ENCODE measurements at places on chromosomes 12 and 14.

GRCh38 chr12:99736760-99737269 is 89.3 kb downstream of the GARIN6 start:
- no peak for ATAC-seq

GRCh38 chr12:71652656-71653055 is 11.0 kb downstream of the ZFC3H1 start:
- no peak for ATAC-seq

DNA sequence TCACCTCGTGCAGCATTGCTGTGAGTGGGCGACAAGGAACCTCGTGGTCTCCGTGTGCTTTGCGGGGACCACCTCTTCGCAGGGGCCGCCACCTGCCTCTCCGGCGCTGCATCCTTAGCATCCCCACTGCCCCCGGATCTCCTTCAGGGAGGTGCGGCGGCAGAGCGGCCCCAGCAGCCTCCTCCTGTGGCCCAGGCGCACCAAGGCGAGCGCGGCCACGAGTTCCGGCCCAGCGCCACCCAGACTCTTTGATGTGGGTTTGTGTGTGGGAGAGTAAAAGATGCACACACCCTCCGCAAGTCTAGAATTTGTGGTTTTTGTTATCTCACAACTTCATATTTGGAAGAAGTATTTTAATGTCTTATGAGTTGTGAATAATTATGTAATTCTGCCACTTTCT is 118.8 kb upstream of the DIO3 start:
- ATAC-seq, result no peak

- ATAC-seq, result peak; percentile 17
Measured at GRCh38 chr12:11827091-11828061, 177.9 kb downstream of the ETV6 start.

DNA sequence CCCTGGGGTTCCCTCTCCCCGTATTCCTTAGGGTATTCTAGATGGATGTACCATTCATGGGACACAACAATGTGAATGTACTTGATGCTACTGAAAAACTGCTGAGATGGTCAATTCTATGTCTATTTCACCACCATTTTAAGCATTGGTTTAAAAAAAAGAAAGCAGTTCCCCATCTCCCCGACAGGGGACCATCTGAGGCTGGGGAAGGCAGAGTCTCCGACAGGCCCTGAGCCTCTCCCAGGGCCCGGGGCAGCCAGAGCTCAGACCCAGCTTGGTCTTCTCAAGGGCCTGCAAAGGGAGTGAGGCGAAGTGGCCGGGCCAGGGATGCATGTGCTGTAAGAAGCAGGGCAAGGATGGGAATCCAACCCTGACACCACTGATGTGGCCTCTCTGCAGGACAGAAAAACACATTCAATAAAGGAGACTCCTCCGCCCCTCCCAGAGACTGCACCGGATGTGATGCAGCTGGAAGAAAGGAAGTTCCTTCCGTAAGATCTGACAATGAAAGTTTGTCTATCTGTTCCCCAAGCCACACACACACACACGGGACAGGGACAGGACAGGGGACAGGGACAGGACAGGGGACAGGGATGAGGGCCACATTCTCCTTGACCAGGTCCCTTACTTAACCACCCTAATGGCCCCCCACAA is 234.1 kb downstream of the BCL11B start:
- no peak for ATAC-seq

GRCh38 chr14:95707327-95707726 is 6.6 kb downstream of the TCL1A start:
- ATAC-seq, result no peak

- ATAC-seq, result no peak
Measured at GRCh38 chr14:67373347-67373746, 13.2 kb downstream of the EIF2S1 start.

GRCh38 chr14:56023661-56024081 is 94.5 kb upstream of the PELI2 start:
- no peak for ATAC-seq

DNA sequence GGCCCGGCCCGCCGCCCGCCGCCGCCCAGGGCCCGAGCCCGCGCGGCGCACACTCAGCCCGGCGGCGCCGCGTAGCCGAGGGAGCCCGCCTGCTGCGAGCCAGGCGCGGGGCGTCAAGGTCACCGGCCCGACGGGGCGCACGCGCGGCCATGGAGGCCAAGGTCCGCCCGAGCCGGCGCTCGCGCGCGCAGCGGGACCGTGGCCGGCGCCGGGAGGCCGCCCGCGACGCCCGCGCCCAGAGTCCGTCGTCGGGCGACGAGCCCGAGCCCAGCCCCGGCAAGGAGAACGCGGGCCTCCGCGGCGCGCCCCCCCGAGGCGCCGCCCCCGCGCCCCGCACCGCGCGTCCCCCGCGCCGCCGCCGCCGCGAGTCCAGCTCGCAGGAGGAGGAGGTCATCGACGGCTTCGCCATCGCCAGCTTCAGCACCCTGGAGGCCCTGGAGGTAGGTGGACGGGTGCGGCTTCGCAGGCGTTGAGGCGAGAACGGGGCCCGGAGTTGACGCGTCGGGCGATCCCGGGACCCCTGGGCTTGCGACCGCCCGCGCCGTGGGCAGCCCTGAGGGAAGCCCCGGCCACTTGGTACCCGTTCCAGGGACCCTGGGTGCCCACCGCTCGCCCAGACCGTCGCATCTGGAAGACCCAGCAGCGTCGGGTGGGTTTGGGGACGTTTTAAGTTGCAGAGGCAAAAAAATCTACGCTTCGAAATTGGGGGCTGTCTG is 629 bp downstream of the FBRSL1 start:
- ATAC-seq, result peak; percentile 0

DNA sequence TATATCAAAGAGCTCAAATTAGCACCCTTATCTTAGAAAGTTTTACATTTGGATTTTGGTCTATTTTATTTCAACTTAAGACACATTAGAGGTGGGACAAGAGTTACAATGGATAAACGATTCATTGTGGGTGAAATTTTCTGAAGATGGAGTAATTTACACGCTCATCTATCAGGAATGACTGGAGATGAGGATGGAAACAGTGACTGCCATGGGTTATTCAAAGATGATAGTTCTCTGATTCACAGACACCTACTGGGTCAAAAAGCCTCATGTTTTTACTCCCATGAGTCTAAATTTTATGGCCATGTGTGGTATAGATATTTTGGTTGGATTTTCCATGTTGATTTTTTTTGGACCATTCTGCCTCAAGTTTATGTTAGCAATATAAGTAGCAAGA is 22.1 kb downstream of the SAMD4A start:
- ATAC-seq, result no peak

DNA sequence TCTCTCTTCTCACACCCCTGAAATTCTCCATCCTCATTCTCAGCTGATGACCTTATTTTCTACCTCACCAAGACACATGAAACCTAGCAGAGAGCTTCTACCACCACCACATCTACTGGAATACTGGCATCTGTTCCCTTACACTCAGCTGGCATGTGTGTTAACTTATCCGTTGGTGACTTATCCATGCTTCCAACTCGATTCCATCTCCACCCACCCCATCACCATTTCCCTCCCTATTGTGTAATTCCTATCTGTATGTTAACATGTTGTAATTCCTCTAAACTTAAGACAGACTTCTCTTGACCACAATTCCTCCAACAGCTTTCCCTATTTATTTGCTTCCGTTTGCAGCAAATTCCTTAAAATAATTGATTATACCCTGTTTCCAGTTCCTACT is 15.4 kb downstream of the C1S start:
- no peak for ATAC-seq

- no peak for ATAC-seq
Measured at GRCh38 chr14:105046891-105047282, 18.3 kb downstream of the GPR132 start.

DNA sequence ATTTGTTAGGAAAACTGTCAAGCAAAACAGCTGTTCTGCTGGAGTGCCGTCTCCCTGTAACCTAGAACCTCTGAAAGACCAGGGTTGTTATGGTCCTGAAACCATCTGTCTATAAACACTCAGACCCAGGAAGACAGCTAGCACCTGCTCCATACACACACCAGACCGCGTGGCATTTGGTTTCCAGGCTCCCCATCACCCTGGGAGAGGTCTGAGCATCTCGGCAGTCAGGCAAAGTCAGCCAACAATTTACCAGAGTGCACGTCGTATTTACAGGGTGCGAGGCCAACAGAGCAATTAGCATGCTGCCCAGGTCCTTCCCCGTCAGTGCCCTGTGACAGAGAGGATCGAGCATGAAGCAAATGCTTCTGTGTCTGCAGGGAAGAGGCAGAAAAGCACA is 272.5 kb downstream of the SLC15A4 start:
- no peak for ATAC-seq

DNA sequence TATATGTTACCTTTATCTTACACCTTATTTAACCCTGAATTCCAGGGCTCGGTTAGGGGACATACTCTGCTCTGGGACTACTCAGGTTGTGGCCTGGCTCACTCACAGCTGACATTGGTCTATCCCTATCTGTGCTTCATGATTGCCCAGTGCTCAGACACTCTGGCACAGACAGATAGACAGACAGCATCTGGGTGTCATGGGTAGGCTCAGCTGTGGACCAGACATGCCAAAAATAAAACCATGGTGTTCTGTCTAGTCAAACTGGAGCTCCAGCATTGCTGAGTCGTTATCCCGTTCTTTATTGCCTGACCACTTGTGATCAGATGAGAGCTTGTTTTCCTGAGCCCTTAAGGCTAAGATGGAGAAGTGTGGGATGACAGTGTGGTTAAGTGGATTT is 29.0 kb downstream of the FBXW8 start:
- no peak for ATAC-seq

DNA sequence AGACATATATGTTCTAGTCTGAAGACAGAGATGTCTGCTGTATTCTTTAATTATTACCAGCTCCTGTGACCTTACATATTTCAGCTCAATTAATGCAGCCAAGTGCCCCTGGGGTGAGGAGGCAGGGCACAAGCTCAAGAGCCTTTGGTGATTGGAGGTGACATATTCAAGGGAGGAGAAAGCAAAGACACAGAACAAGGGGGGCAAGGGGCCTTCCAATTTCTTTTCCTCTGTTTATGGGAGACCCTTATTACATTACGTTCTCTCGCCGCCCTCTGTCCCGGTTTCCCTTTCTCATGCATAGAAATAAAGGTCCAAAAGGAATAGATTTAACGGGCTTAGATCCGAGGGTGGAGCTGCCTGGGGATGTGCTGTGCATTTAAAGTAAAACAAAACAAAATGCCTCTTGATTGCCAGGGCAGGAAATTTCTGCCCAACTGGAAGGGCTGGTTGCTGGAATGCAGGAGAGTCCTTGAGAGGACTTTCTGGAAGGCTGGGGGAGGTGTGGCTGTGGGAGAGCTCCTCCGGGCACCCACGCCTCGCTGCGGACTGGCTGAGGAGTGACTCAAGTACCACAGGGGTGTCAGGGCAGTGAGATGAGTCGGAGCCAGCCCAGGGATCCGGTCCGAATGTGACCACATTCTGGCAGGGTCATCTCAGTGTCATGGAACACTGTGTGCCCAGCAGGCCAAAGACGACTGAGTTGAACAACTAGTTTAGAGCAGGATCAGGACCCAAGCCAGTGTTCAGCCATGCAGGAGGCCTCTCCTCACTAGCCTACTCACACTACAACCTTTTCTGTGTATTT is 32.1 kb upstream of the GSG1 start:
- ATAC-seq, result peak; percentile 65

DNA sequence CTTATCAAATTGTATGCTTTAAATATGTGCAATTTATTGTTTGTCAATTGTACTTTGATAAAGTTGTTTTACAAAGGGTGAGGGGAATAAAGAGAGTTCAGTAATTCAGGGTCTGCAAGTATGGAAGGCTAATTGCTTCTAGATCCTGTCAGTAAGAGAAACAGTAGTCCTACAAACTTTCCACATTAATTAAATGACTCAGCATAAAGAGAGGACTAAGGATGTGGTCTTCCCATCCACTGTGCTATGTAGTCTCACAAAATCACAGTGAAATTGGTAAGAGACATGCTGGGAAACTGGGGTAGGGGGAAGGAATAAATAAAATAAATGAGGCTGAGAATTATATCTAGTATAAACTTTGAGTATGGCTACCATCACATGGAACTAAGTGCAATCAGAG is 130.2 kb upstream of the PKP2 start:
- ATAC-seq, result no peak

GRCh38 chr12:87779016-87779415 is 250.2 kb downstream of the C12orf50 start:
- ATAC-seq, result no peak

GRCh38 chr14:101511199-101511598 is 50.1 kb upstream of the DIO3 start:
- ATAC-seq, result no peak

DNA sequence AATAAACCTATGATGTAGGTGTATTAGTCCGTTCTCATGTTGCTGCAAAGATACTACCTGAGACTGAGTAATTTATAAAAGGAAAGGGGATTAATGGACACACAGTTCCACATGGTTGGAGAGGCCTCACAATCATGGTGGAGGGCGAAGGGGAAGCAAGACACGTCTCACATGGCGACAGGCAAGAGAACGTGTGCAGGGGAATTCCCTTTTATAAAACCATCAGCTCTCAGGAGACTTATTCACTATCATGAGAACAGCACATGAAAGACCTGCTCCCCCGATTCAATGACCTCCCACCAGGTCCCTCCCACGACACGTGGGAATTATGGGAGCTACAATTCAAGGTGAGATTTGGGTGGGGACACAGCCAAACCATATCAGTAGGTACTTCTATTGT is 58.7 kb upstream of the DICER1 start:
- ATAC-seq, result no peak

DNA sequence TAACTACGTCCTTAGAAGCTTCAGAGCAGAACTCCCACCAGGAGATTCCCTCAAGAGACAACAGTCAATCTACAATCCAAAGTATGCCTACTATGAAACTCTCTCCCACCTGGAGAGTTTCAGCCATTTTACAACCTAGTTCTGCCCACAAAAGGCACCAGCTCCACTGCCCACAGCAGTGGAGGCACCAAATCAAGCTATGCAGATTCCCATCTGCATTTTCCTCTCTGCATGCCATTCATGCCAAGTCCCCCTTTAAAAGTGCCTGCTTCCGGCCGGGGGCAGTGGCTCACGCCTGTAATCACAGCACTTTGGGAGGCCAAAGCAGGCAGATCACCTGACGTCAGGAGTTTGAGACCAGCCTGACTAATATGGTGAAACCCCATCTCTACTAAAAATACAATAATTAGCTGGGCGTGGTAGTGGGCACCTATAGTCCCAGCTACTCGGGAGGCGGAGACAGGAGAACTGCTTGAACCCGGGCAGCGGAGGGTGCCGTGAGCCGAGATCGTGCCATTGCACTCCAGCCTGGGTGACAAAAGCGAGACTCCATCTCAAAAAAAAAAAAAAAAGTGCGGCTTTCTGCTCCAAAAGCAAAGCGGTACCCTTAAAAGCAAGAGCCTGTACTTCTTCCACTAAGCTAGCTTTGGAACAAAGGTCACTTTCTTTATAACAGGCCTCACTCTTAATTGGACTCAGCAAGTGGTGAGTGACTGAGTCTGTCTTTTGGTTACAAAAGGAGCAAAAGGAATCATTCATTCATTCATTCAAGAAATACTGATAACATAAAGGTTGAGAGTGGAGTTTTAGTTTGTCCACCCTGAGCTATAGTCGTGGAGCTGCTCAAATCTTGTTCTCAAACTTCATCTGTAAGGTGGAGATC is 10.1 kb upstream of the DLGAP5 start:
- no peak for ATAC-seq
